ENCODE measurements at places on chromosomes 16 and 17. TPM values are rescaled to one million over a fixed set of nuclear protein-coding genes. Genes with fewer than 3 reads are reported as not detected.

GRCh38 chr16:83397601-83398291, 410.0 kb upstream of the HSBP1 start:
- no peaks in the 10 kb centered on the region for H3K27me3 ChIP-seq
- H3K4me3 ChIP-seq = no peak overlapping the region
- no peaks in the 10 kb centered on the region for H3K36me3 ChIP-seq

GRCh38 chr17:78129351-78130089, 965 bp upstream of the TMC6 start:
- H3K27me3 ChIP-seq = peaks cover 22% of the 10 kb centered on the region
- peak; percentile 42 for DNase-seq
- peak overlapping the region; percentile 96 for H3K27ac ChIP-seq
- H3K36me3 ChIP-seq = peaks cover 14% of the 10 kb centered on the region
- H3K4me3 ChIP-seq = peak overlapping the region; percentile 95
- H3K4me1 ChIP-seq = peaks cover 50% of the 10 kb centered on the region

DNA sequence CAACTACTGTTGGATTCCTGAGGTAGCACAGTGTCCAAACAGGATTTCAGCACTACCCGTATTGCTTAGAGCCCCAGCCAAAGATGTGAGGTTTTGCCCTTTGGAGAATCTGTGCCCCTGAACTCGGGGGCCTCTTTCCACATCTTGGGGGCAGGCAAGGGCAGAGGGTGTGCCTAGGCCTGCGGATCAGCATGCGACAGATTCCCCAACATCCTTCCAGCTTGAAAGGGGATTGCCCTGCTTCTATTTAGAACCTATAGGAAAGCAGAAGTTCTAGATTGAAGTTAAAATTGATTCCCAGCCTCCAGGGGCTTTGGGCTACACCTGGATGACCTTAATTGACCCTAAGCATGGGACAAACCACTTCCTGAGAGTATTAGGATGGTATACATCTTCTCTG, 19.6 kb downstream of the NOD2 start:
- H3K4me1 ChIP-seq = peaks cover 9% of the 10 kb centered on the region
- H3K27ac ChIP-seq = no peak overlapping the region
- H3K36me3 ChIP-seq = no peaks in the 10 kb centered on the region
- DNase-seq = no peak

GRCh38 chr16:84087466-84088151, 29.1 kb downstream of the MBTPS1 start:
- no peak for DNase-seq
- peak overlapping the region; percentile 0 for H3K4me3 ChIP-seq
- no peak overlapping the region for H3K27ac ChIP-seq
- H3K27me3 ChIP-seq = no peaks in the 10 kb centered on the region

KRTAP4-1 gene
- polyA plus RNA-seq = not detected

GP1BA gene
- 0.38 TPM for polyA plus RNA-seq

PRSS22 gene
- polyA plus RNA-seq = not detected

GNG13 gene
- not detected for polyA plus RNA-seq

TEKT5 gene
- not detected for polyA plus RNA-seq

SULT1A4 gene
- polyA plus RNA-seq = not detected

All from immature natural killer cell (primary cell).